ENCODE measurements at places on chromosomes 2 and 18.

GRCh38 chr2:213015387-213016165, 135.8 kb downstream of the IKZF2 start:
- peak; percentile 3 for DNase-seq

GRCh38 chr18:1475867-1476266, 571.2 kb downstream of the ADCYAP1 start:
- DNase-seq: no peak

DNA sequence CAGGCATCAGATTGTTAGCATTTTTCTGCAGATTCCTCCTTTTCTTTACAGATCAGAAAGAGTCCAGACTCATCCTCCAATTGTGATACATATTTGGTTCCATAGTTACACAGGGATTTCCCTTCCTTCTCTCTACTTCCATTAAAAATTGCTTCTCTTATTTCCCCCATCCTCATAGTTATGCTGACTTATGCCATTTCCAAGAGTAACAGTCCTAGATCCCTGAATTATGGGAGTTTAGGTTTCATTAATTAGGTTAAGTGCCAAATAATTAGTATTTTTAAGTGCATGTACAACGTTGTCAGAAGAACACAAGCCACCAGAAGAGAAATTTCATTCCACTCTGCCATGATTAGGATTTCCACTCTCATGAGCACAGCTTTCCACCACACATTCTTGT, 198.5 kb downstream of the BARD1 start:
- no peak for DNase-seq

DNA sequence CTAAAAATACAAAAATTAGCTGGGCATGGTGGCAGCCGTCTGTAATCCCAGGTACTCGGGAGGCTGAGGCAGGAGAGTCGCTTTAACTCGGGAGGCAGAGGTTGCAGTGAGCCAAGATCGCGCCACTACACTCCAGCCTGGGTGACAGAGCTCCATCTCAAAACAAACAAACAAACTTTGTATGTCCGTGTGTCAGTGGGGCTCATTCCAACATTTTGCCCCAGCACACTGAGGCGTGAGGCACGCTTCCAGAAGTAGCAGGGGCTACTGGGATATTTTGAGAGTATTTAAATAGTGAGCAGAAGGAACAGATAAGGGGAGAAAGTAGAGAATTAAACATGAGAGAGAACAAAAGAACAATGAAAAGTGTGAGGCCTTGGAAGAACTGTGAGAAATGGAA, 83.3 kb upstream of the TANK start:
- no peak for DNase-seq

GRCh38 chr18:44582456-44582855, 98.2 kb upstream of the SETBP1 start:
- no peak for DNase-seq

DNA sequence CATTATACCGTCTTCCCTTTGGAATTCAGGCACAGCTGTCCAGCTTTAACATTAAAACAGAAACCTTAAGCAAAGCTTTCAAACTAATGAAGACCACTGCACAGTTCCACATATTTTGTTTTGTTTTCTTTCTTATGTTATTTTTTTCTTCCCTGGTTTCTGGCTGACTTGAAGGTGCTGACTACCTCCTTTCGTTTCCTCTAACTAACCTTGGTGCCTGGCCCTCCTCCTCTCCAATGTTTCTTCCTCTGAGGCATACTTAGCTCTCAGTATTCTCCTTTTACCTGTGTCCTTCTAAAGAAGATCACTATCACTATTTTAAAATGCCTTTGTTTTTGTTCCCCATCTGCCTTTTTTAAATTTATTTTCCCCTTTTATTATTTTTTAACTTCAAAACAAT, 433.3 kb upstream of the SPHKAP start:
- DNase-seq: no peak

DNA sequence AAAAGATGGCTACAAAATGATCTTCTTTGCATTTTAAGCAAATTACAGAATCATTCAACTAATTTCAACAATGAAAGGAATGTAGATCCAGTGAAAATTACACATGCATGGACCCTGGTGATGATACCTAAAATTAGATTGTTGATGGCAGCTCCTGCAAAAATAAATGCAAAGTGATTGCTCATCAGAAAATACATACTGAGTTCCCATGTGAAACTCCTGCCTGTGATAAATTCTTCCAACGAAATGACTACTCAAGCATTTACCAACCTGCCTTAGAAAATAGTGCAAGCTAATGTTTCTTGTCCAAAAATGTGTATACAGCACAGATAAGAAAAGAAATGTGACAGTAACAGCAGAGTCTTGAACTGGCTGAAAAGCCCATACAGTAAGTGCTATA, 300.0 kb upstream of the REV1 start:
- no peak for DNase-seq

DNA sequence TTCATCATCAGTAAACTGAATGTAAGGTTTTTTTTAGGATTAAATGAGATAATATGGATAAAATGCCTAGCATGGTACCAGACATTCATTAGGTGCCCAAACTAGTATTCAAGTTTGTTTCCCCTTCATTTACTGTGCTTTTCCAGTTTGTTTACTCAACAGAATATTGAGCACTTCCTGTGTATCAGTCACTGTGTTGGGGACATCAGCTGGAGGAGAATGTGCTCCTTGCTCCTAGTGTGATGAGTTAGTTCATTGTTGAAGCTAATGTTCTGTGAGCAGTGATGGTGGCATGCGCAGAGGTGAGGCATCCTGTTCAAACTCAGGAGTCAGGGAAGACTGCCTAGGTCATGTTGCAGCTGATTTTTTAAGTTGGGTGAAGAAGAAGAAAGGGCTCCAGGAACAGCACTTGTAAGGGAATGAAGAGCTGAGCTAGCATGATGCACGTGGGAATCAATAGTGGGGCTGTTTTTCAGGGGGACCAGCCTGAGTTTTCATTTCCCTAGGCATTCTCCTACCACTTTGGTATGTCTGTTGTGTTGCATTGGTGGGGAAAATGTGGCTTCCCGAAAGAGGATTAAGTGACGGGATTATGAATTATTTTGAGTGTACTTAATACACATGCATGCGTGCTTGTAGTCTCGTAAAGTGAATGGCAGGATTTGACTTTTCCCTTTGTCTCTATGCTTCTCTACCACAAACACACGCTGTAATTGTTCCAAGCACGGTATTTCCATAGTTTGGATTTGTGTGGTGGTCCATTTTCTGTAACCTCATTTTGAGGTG, 23.7 kb downstream of the TTLL4 start:
- no peak for DNase-seq

DNA sequence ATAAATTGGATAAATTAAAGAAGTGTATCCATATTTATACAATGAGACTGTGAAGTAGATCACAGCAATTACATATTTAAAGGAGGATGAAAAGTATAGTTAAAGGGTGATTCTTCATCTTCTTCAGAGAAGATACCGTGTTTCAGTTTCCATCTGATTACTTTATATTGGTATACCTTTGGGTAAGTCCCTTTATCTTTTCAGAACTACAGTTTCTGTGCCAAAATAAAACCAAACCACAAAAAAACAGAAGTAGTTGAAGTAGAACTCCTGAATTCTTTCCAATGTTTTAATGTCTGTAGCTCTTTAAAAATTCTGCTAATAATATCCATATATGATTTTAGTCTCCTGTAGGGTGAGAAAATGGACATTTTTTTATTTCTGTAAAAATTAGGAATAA, 231.2 kb upstream of the LINC00305 start:
- no peak for DNase-seq

DNA sequence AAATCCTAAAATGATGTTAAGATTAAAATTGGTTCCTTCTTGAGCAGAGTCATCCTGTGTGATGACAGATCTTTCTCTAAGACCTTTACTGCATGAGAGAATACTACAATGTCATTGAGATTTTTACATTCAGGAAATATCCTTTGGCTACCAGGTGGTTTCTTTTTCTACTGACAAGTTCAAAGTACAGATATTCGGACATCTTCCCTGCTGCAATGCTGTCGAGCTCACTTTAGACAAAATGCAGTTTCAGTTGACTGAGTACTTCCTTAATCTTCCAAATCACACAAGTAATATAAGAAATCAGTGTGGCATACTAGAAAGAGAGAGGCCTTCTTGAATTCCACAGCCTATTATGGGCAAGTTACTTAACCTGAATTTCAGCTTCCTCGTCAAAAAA, 207.9 kb upstream of the ACVR2A start:
- DNase-seq: no peak

- no peak for DNase-seq
Measured at GRCh38 chr2:74540291-74540690, 10.6 kb downstream of the HTRA2 start.

DNA sequence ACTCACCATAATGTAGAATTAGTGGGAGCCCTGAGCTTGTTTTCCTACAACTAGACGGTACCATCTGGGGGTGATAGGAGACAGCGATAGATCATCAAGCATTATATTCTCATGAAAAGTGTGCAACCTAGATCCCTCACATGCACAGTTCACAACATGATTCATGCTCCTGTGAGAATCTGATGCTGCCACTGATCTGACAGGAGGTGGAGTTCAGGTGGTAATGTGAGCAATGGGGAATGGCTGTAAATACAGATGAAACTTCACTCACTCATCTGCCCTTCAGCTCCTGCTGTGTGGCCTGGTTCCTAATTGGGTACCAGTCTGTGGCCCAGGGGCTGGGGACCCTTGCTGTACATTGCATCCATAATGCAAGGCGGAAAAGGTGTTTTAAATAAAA, 60.7 kb downstream of the USP34 start:
- DNase-seq: no peak

DNA sequence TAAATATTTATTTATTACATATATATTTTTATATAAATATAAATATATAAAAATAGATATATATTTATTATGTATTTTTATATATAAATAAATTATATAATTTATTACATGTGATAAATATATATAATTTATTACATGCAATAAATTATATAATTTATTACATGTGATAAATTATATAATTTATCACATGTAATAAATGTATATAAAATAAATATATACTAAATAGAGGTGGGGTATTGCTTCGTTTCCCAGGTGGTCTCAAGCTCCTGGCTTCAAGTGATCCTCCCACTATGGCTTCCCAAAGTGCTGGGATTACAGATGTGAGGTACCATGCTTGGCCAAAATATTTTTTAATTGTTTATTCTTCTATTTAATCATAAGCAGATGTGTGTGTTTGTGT, 3.6 kb upstream of the G6PC2 start:
- no peak for DNase-seq

DNA sequence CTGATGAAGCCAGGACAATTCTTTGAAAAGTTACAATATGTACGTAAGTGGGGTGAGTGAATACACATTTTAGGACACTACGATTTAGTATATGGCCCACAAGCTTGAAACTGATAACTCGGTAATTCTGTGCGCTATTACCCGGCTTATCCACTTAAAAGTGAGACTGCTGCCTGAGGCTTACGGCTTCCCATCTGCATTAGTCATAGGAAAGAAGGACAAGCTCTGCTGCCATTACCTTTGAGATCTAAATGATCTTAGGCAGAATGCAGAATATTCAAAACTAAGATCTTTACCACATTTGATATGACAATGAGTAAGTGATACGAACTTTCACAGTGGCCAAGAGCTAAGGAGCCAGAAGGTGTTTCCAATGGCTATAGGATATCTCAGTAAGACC, 133.3 kb downstream of the GAREM1 start:
- no peak for DNase-seq

- no peak for DNase-seq
Measured at GRCh38 chr18:46422552-46423055, 234.4 kb downstream of the LOXHD1 start.

- peak; percentile 66 for DNase-seq
Measured at GRCh38 chr2:119702918-119703401, 24.0 kb downstream of the TMEM177 start.

GRCh38 chr2:218982586-218983262, 2.3 kb downstream of the FEV start:
- DNase-seq: no peak

DNA sequence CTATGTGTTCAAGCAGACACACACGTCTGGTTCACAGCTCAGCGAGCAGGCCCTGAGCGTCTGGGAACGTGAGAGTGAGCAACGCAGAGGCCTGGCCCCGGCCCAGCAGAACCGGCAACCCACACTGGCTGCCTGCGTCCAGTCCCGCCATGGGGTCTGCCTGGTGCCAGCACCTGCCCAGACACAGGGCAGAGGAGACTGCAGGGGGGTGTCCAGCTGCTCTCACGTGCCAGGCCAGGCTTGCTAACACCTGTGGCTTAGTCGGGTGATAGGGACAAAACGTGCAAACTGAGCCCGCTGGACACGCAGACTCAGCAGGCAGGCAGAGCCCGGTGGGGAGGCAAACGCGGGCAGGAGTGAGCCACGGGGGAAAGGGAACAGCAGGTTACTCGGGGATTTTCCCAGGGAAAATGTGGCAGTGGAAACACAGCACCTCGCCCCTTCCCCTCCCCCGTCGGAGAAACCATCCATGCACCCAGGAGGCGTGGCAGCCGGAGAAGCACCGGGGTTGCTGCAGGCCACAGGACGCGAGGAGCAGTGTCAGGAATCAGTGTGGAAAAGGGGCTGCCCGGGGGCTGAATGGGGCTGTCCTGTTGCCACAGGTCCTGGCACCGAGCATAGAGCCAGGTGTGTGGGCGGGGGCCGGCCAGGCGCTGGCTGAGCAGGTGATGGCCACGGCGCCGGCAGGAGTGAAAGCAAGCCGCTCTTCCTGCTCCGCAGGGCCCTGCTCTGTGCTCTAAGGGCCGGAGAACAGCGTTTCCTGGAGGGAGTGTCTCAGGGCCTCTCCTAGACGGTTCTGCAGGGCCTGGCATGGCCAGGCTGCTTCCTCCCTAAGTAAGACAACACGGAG, 154.7 kb downstream of the HDAC4 start:
- no peak for DNase-seq

DNA sequence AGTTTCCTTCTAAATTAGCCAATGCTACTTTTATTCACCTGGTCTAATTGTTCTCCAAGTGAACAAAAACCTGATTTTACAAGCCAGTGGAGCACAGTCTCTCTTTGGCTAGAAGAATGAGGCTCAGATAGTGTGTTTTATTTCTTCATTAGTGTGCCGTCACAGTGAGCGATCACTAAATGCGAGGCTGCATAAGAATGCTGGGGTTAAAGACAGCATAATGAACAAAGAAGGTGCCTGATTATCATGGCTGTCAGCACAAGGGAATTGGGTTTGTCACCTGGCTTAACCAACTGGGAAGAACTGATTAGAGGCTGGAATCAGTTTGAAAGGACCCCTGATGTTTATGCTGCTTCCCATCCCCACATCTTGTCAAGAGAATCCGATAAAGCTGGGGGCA, 76.4 kb downstream of the EPHA4 start:
- no peak for DNase-seq

GRCh38 chr18:48319801-48320638, 89.2 kb downstream of the ZBTB7C start:
- DNase-seq: no peak

All from CD4-positive, alpha-beta T cell treated with Interleukin-1 beta for 1 hour (primary cell).